ENCODE measurements at places on chromosomes 3 and 15.

GRCh38 chr15:67232591-67232990 lies 21.9 kb downstream of the AAGAB start:
- no peak for DNase-seq

GRCh38 chr3:54034971-54035370 lies 87.4 kb upstream of the CACNA2D3 start:
- DNase-seq: no peak

GRCh38 chr3:4831580-4831950 lies 147.7 kb upstream of the BHLHE40 start:
- DNase-seq: no peak

DNA sequence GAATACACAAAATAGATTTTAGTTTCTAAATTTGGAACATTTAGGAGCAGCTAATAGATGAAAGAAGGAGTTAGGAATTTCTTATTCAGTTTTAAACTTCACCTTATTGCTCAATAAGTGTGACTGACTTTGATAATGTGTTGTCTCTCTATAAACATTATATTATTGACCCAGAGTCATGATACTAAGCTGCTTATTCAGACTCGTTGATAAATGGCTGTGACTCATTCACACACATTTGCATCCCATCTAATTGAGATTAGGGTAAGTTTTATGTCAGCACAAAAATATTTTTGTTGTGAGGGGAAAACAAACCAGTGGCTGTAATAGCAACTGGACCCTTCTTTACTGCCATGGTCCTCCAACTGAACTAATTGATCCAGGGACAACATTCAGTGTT lies 137.6 kb downstream of the GOLIM4 start:
- DNase-seq: no peak

DNA sequence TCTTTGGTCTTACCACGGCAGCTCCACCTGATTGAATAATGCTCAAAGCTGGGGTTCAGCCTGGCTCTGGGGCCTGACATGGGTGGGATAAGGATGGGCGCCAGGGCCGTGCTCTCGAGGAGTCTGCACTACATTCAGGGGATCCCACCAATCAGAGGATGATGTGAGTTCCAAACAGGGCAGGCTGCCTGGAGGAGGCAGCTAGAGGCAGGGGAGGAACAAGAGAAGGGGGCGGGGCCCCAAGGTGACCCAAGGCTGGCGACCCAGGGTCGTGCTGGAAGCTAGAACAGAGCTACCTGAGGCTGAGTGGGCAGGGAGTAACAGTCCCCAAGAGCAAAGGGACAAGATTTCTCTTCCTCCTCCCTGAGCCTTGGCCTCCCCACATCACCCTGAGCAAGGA lies 56.1 kb downstream of the PCSK6 start:
- no peak for DNase-seq

DNA sequence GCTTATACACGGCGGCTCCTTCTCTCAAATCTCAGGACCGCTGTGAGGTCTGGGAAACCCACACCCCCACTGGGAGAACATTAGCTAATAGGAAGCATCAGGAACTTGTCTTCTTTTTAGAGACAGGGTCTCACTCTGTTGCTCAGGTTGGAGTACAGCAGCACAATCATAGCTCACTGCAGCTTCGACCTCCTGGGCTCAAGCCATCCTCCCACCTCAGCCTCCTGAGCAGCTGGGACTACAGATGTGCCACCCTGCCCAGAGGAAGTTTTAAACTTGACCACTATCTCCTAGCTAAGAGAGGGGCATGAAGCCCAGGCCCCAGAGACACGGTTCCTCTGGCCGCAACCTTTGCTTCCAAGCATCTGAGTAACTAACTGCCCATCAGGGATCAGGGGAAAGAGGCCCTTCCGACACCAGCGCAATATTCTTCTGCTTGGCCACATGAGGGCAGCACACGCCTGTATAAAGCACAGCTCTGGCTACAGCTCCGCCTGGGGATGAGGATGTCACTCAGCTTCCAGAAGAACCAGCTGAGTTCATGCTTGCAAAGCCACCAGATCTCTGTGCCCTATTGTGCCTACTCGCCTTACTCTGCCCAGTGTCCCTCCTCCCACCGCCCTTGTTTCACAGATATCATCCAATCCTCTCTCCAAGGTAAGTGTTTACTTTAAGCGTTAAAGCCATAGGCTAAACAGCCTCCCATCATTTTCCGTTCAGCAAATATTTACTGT lies 57.6 kb upstream of the SLC6A11 start:
- peak; percentile 21 for DNase-seq

DNA sequence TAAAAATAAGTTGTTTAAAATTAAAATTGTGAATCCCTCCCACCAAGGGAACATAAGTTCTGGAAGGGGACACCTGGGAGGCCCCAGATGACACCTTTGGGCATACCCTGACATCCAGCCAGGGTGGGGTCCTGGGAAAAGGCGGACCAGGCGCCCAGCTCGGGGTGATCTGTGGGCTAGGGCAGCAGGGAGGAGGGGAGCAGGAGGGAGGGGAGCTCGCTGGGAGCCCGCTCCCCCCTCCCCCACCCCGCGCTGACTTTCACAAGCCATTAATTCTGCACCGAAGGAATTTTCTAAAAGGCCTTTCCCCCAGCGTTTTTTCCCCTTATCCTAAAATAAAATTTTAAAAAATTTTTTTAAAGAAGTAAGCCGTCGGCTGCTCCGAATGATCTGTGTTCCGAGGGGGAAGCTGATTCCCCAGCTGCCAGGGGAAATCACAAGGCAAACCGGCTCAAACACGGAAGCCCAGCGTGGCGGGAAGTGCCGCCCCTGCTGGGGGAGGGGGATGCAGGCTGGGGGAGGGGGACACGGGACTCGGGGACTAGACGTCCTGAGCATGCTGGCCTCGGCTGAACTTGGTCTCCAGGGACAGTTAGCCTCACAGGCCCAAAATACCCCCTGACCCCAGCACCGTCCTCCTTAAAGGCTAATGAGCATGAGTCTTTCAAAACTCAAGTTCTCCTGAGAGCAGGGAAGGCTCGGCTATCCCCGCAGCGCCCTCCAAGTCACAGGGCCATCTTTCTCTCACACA lies 13.9 kb downstream of the PLXND1 start:
- DNase-seq: no peak

DNA sequence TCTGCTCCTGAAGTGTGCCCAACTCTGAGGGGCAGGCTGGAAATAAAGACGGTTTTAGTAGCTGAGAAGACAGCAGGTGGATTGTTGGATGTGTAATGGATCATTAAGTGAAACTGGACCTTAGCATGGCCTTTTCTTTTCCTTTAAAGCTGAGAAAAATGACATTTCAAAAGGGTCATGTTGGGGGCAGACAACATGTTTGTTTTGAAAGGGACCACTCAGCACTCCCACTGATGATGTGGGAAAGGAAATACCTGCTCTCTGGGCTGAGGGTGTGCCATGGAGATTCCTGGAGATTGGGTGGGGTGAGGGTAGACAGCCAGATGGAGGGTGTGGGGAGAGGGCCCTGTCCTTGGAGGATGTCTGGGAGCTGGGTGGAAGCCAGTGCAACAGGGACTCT lies 38.4 kb downstream of the ANAPC13 start:
- DNase-seq: no peak

- DNase-seq: no peak
These were observed 126.6 kb downstream of the IGF1R start for GRCh38 chr15:98774756-98775497.

- no peak for DNase-seq
These were observed 31.3 kb upstream of the TMEM115 start for GRCh38 chr3:50390508-50391224.

GRCh38 chr3:47420511-47421484 lies 40.0 kb downstream of the PTPN23 start:
- DNase-seq: peak; percentile 77

- DNase-seq: no peak
These were observed 35.2 kb downstream of the RAB6B start for GRCh38 chr3:133860519-133860918.

DNA sequence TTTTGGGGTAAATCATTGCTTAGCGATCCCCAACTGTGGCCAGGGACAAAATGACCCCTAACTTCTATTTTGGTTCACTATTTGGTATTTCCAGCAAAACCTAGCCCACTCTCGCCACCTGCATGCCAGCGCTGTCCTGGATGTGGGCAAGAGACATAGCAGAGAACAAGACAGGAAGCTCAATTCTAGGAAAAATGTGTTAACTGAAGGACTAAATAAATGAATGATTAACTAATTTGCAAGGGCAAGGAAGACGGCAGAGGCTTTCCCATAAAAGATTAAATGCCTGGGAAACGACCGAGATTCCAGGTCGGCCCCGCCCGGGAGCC lies 408 bp downstream of the NICN1 start:
- DNase-seq: no peak

DNA sequence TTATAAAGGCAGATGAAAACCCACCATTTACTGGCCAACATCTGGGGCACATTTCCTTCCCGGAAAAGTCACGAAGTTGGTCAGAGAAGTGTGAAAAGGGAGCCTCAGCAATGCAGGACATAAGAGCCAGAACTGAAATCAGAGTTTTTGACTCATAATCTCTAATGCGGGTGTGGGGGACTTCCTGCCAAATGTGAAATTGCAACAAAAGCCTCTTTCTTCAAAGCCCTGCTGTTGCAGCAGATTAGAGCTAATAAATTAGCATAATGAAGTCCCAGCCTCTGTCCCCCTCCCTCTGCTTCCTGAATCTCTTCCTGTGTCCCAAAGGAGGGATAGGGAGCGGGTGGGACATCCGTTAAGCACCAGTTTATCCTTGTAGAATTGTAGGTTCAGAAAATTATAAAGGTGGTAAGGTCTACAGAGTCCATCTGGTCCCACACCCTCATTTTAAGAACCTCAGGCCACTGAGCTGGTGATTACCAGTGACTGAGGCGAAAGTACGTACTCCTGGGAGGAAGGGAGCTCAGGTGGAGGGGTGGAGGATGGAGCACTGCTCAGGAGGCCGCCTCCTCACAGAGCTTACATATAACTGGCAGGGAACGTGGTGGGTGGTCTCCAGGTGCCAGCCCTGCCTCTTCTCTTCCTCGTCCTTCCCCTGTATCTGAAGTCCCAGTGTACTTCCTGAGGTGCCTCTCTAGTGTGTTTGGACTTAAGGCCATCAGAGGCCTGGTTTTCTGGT lies 35.0 kb downstream of the ST6GAL1 start:
- no peak for DNase-seq

DNA sequence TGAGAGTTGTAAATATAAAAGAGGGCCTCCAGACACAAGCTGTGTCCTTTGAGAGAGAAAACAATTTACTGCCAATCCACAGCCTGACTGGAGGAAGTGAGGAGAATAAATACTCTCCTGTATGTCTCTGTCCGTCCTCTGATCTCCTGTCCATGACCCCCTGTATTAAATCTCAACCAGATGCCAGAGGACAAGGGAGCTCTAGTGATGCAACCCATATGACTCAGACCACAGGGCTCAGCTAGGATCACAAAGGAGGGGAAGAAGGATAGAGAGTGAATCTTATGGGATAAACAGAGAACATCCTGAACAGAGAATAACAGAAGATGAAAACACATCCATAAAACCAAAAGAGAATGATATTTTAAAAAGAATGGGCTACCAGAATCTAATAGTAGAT lies 482.6 kb downstream of the PLOD2 start:
- no peak for DNase-seq

DNA sequence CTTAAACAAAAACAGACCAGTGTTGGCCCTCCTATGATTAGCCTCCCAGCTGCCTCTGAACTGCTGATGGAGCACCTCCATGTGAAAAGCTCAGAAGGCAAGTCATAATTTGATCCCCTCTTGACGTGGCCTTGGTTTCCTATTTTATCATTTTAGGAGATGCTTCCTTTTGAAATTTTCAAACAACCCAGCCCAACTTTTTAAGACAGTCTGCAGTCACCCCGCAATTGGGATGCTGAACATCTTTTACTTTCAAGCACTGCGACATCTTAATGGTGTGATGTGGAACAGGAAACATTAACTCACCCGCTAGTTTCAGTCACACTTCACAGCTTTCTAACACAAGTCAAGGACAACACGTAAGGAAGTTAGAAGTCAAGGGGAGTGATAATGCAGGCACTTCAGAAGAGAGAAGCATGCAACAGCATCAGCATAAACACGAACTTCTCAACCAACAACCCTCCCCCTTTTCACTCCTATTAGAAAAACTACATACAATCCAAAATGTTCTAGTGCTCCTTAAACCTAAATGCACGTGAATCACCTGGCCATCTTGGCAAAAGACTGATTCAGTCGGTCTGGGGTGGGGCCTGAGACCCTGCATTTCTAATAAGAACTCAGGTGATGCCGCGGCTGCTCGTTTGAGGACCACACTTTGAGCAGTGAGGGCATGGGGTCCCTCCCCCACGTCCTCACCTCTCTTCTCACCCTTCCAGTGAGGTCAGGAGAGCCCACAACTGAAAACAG lies 161.5 kb downstream of the FOXP1 start:
- peak; percentile 28 for DNase-seq

DNA sequence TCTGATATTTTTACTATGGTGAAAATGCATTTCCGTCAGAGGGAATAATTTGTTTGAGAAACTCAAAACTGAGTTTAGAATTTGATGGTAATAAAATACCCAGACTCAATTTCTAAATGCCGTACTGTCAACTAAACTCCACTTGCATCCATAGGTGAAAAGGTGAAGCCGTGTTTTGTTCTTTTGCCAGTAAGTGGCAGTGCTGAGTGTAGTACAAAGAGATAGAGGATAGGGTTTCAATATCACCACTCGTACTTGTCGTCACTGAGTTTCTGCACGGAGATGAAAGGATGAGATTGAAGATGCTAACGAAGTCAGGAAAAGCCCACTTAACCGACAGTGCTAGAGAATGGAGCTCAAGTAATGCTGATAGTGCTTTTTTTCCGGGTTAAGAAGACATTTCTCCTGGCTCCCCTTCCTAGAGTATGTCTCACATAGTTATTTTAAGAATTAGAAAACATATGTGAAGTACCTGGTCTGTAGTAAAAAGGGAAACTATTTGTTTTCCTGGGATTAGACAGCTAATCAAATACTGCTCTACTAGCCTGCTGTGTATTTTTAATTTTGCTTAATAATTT lies 345.1 kb downstream of the IL5RA start:
- DNase-seq: no peak
